ENCODE measurements at places on chromosomes 1 and 21.

DNA sequence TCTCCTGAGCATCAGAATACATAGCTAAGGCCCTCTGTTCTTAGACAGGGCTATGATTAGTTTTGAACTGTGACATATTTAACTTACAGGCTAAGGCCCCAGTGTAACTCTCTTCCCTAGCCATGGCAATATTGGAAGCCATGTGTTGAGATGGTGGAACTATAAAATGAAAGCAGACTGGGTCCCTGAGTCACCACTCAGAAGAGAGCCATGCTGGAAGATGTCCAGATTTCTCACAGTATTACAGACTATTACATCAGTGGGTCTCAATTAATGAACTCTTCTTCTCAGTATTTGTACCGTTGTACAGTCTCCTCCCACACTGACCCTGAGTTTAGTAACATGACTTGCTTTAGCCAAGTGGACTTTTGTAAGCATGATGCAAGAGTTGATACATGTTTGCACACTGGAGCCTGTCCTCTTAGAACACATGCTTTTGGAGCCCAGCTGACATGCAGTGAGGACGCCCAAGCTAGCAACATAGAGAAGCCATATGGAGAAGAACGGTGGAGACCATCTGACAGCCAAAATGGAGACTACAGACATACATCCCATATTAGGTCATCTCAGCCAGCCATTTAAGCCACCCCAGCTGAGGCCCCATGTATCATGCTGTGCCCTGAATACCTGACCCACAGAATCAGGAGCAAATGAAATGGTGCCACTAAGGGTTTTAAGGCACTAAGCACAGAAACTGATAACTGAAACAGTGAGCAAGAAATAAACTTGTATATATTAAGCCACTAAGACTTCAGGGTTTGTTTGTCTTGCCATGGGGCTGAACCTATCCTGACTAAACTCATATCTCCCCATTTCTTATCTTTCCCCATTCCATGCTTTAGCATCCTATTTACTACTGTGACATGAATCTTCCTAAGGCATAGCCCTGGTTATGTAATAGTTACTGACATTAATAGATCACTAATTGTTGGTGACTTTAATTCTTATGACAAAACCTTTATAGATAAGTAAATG lies 24.4 kb downstream of the TBX15 start:
- DNase-seq: no peak

DNA sequence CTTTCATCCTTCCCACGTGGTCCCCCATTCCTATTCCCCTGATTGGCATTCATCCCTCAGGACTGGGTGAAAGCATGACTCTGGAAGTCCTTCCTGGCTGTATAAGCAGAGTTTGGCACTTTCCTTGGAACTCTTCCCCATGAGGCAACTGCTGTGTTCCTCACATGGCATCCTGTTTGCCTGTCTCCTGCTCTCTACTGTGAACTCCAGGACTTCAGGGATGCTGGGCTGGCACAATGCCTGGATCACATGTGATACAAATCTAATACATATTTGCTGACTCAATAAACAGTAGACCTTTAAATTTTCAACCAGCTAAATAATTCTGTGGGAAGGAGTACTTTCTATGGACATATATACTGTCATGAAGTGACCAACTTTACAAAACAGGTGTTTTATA lies 46.8 kb upstream of the EDEM3 start:
- DNase-seq: no peak

DNA sequence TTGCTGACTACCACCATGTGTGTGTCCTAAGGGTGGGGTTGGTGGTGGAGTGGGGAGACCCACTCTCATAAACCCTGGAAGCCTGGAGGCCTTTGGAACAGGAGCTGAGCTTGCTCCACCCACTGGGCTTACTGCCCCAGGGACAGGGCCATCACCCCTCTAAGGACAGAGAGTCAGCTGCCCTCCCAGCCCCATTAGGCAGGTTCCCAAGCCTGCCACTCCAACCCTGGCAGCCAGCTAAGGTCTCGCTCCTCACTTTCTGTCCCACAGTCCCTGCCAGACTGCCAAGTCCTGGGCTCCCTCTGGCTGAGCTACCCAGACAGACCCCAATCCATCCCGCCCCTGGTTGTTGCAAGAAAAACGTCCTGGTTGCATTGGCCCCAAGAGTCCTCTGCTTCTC lies 3.8 kb downstream of the NT5C1A start:
- no peak for DNase-seq

- no peak for DNase-seq
These were observed 92.1 kb downstream of the WDR3 start for GRCh38 chr1:118021668-118022067.

- no peak for DNase-seq
These were observed 217.6 kb downstream of the PRDM2 start for GRCh38 chr1:13917607-13918006.

GRCh38 chr1:90768098-90768497 lies 51.0 kb upstream of the BARHL2 start:
- no peak for DNase-seq

DNA sequence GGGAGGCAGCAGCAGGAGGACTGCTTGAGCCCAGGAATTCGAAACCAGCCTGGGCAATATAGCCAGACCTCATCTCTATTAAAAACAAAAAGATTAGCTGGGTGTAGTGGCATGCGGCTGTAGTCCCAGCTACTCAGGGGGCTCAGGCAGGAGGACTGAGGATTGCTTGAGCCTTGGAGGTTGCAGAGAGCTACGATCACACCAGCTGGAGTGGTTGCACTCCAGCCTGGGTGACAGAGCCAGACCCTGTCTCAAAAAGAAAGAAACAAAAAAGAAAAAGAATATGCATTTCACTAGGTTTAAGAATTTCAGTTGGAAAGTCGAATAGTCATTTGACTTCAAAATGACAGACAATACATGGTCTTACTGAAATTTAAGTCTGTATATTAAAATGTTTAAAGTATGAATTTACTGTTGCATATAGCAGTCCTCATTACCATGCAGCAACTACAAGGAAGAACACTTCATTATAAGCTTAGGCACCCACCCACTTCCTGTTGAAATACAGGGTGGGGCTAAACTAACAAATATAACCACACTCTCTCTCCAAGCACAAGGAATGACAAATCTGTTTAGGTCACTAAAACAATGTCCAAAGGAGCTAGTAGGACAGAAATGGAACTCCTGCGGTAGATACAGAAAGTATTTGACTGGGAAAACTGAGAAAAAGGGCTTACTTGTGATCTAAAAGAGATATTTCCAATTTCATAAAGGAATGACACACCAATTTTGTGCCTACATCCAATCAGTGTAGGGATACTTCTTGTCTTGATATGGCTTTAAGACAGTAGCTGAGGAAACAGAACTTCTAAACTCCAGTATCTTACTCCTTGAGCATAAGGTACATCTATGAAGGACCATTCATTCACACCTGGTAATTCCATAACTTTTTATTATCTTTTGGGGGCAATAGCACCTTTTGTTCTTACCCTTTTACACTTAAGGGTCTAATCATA lies 44.1 kb downstream of the GPR3 start:
- no peak for DNase-seq

GRCh38 chr1:61078618-61079295 lies 3.6 kb upstream of the NFIA start:
- no peak for DNase-seq

DNA sequence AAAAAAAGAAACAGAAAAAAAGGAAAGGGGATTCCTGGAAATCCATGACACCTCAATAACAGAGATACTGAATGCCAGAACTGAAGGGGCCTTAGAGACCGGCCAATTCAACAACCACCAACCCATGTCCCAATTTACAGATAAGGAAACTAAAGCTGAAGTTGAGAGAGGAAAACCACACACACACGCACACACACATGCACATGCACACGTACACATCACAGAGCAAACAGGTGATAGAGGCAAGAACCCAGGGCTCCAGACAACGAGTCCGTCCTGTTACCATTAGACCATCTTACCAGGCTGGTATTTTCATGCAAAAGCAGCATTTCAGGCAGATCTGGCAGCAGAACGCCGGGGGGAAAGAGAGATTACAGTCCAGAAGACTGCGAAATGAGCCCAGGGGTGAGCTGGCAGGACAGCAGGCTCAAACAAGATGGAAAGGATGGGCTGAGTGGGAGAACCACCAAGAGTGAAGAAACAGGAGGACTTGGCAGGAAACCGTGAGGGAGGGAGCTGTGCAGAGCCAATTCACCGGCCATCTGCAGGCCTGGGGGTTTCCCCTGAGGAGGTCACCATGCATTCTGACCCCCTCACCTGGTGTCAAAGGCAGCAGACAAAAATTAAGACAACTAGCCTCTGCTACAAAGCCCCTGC lies 43.5 kb downstream of the PAFAH2 start:
- DNase-seq: no peak

DNA sequence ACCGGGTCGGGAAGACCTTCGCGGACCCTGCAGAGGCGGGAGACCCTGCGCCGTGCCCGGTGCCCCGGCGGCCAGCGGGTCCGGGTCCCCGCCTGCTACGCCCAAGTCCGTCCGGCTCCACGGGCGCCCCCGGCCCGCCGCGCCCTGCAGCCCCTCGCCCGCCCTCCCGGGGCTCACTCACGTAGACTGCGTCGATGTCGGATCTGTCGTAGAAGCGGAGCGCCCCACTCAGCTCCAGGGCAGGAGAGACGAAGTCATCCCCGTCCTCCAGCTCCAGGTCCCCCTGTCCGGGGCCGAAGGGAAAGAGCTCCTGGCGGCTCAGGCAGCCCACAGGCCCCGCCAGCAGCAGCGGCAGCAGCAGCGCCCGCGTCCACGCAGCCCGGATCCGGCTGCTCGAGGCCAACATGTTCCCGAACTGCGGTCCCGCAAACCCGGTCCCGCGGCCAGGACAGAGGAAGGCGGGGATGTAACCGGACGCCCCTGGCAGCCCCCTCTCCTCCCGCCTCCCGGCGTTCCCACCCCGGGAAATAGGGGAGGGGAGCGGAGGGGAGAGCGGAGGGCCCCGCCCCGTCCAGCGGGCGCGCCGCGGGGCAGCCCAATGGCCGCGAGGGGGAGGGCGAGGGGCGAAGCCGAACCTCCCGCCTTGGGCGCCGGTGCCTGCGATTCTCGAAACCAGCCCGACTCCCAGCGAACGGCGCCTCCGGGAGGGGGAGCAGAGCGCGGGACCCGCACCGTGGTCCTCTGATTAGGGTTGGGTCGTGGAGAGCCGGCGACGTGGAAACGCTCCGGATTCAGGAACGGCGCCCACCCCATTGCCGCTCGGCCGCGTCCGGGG lies at the start of gene NID1:
NID1 (minus strand) TSS at position 417 of the 835 bp plus-strand sequence; CDS start at position 406, 11 bp downstream.
- no peak for DNase-seq

- DNase-seq: no peak
These were observed 401 bp downstream of the ITLN1 start for GRCh38 chr1:160884579-160884978.

GRCh38 chr1:44696789-44697345 lies 22.4 kb downstream of the ARMH1 start:
- DNase-seq: no peak

DNA sequence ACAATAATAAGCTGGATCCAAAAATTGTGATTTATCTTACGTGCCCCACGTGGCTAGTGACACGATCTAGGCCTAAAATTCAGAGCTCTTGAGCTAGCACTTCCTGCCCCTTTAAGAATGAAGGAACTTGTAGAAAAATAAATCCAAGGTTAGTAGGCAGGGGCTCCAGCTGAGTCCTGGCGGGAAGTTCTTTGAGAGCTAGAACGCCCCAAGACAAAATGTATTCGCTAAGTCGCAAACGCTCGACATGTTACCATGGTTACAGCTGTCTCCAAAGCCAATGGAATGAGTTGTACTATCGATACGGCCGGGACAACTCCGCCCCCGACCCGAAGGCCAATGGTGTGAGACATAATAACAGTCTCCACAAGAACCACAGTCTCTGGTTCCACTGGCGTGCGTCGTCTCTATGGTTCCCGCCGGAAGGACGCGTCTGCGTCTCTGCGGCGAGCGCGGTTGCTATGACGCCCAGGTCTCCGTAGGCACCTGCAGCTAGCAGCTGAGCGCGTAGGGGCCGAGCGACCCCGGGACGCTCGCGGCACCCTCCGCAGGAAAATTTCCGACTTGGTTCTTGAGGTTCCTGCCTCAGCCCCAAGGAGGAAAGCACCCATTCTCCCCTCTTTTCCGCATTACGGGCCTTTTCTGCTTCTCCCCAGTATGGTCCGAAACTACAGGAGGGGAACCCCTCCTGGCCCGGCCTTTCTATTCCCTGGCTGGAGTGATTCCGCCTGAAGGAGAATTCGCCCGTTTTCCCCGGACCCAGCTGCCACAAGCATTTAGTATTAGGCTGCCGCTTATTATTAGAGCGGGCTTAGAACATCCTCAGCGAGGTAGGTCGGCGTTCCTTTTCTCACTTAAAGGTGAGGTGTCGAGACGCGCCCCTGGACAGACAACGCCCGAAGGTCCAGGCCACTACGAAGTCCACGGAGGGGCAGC lies at the start of gene CCDC30:
CCDC30 (plus strand) TSS at position 459 of the 936 bp plus-strand sequence. CDS start 17,266 bp downstream, outside the sequence.
- DNase-seq: peak; percentile 88

DNA sequence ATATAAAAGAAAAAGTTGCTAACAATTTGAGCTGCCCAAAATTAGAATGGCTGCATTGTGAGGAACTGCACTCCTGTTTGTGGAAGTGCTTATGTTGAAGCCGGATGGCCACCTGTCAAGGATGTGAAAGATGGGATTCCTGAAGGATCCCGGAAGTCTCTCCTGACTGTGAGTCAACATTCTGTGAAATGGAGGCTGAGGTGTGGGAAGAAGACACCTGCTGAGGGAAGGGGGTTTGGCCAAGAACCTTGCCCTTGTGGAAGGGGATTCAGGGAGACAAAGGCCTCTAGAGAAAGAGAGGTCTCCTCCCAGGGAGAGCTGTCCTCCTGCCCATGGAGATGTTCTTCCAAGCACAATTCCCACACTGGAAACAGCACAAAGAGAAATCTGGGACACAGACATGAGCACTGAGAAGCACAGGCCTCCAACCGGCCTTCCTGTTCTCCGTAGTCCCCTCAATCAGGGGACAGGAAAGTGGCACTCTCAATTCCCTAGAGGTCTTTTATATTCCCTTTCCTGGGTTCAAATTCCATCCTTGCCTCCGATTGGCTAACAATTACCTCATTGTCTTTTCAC lies 70.5 kb downstream of the CD2 start:
- DNase-seq: no peak

DNA sequence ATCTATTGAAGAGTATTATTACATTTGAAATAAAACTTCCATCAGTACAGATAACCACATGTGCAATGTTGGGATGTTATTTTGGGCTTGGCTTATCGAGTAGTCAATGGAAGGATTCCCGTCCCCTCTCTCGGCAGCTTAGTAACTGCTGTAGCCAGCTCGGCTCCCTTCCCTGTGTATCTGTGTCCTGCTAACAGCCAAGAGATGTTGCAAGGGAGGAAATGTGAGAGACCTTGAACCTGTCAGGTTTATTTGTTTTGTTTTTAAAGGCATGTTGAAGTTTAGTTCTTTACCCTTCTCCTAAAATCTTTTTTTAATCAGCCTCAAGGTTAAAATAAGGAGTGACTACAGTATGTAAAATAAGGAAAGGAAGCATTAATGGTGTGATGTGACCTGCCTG lies 13.6 kb upstream of the TARS2 start:
- DNase-seq: no peak

DNA sequence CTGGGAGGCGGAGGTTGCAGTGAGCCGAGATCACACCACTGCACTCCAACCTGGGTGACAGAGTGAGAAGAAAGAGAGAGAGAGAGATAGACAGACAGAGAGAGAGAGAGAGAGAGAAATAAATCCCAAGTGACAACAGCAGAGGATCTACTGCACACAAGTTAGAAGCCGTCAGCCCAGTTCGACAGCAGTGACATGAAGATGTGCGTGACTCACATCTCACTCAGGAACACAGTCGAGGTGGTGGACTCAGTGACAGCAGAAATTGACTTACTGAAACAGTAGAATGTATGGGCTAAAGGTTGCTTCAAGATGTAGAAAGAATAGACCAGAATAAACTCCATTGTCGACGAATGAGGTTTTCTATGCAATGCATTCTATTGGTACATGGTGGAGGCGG lies 77.0 kb upstream of the KRTAP19-8 start:
- no peak for DNase-seq

Measured in stimulated activated CD8-positive, alpha-beta memory T cell treated with anti-CD3 and anti-CD28 coated beads, Interleukin-4, amount 100 ng/mL, for 24 hours (primary cell).